ENCODE measurements at places on chromosomes 6 and 20.

DNA sequence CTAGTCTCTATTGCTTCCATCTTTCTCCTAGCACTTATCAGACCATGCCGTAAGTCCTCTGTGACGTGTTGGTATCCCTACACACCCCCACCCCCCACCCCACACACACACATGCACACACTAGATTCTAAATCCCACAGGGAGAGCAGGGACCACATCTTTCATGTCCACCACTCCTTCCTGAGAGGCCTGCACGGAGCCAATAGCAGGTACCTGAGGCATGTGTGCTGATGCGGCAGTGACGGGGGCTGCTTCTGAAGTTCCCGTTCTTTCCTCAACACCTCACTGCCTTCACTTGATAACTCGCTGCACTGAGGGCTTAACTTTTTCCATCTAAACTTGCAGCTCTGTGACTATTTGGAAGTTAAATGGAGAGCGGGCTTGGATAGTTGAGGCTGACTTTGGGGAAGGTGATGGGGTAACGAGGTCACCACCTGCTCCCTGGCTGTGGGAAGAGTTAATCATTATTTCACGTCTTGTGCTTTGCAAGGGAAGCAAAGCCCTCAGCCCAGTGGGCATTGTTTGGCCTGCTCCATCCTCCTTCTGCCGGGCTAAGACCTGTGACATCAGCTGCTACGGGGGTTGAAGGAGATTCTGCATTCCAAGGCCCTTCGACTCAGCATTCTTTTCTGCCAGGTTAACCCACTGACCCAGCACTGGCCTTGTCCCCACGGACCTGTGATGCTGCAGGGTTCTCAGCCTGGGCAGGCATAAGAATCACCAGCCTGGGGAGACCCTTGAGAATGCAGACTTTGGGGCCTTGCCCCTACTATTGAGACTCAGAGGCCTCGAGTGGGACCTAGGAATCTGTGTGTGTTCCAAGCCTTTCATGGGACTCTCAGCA lies 187.8 kb downstream of the ANKRD60 start:
- DNase-seq, result no peak

- DNase-seq, result no peak
Measured at GRCh38 chr6:64085126-64085525, 449.5 kb downstream of the PHF3 start.

DNA sequence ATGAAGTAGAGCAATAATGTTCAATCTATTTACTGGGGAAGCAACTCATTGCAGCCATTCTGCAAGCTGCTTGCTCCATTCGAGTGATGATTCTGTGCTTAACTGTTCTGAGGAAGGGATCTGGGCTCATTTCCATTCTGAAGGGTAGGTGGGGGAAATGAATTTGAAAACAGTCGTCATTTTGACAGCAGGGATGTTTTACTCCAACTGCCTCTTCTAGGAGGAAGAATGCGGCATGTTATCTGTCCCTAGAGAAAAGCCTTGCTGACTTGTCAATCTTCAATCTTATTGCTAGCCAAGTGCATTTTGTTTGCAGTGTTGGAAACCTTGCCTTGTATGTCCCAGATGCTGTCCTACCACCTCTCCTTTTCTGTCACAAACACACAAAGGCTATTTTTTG lies 105.9 kb downstream of the PRDM13 start:
- no peak for DNase-seq

DNA sequence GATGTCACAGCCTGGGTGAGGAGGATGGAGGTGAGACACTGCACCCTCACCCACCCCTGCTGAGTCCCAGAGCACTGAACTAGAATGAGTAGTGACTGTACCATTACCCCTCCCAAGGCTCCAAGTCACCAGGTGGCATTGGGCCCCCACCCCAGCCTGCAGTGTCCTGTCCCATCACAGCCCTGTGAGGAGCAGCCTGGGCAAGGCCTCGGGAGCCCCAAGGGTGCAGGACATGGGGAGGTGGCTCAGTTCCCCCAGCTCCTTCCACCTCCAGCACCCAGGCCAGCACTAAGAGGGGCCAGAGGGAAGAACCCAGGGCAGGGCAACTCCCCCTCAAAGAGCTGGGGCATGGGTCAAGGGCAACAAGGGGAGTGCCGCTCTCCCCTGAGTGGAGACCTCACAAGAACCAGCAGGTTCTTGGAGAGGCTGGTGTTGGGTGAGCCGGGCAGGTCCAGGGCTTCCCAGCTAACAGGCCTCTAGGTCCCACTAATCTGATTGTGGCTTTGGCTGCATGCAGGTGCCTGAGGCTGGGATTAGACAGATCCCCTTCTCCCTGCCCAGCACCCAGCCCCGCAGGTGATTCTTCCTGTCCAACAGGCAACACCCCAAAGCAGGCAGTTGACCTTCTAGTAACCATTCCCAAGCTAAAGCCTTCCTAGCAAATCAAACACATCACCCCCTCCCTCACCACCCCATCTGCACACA lies 2.6 kb downstream of the CST4 start:
- DNase-seq, result no peak

All from muscle of back (tissue), 13 donors.